ENCODE measurements at places on chromosomes 6 and 20.

GRCh38 chr20:58585753-58586540, 65.1 kb upstream of the STX16 start:
- DNase-seq, result no peak

- no peak for DNase-seq
Observed at GRCh38 chr6:124436803-124437202, 525.4 kb upstream of the RNF217 start.

- no peak for DNase-seq
Observed at GRCh38 chr6:4085332-4085700, 6.4 kb upstream of the FAM217A start.

GRCh38 chr6:6971369-6971768, 136.4 kb upstream of the RREB1 start:
- no peak for DNase-seq

DNA sequence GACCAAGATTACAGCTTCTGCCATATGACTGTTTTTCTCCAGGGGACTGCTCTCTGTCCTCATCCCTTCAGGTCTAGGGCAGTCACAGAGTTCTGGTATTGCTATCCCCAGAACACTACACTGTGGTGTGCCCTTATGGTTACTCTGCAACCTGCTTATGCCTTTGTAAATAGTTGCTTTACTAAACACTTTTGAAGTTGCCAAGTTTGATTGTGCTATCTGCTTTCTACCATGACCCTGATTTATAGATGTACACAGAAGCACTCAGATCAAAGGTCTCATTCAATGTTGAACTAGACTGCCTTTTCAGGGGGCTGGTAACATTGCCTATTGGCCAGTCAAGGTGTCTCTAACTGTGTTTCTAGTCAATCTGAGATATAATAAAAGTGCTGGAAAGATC, 794.7 kb downstream of the DHX35 start:
- DNase-seq, result no peak

DNA sequence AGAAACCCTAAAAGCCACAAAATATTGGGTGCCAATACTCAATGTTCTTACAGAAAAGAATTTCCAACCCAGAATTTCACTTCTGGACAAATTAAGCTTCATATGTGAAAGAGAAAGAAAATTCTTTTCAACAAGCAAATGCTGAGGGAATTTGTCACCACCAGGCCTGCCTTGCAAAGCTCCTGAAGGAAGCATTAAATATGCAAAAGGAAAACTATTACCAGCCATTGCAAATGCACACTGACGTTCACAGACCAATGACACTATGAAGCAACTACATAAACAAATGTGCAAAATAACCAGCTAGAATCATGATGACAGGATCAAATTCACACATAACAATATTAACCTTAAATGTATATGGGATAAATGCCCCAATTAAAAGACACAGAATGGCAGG, 187.9 kb upstream of the BTBD3 start:
- DNase-seq, result no peak

DNA sequence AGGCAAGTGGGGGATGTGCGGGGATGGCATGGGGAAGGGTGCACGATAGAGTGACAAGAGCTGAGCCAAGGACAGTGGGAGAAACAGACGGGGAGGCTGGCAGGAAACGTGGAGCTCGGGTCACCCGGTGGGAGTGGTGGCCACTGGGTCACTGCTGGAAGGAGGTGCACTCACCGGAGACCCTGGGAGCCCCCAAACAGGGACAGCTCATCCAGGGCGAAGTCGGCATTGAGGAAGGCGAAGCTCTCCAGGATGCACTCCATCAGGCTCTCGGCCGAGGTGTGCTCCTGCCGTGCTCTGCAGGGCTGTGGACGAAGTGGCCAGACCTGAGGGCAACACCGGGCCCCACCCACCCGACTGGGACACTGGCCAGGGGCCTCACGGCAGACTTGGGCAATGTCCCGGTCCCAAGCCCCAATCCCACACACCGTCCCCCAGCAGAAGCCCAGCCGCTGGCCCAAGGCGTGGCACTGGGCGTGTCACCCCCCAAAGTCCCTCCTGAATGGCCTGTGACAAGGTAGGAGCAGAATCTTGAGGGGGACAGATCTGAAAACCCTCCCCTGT, 87.3 kb downstream of the PTPN1 start:
- DNase-seq, result no peak

GRCh38 chr6:48057601-48058000, 53.4 kb downstream of the PTCHD4 start:
- no peak for DNase-seq

- DNase-seq, result no peak
Observed at GRCh38 chr20:62989201-62989601, 17.6 kb downstream of the BHLHE23 start.

DNA sequence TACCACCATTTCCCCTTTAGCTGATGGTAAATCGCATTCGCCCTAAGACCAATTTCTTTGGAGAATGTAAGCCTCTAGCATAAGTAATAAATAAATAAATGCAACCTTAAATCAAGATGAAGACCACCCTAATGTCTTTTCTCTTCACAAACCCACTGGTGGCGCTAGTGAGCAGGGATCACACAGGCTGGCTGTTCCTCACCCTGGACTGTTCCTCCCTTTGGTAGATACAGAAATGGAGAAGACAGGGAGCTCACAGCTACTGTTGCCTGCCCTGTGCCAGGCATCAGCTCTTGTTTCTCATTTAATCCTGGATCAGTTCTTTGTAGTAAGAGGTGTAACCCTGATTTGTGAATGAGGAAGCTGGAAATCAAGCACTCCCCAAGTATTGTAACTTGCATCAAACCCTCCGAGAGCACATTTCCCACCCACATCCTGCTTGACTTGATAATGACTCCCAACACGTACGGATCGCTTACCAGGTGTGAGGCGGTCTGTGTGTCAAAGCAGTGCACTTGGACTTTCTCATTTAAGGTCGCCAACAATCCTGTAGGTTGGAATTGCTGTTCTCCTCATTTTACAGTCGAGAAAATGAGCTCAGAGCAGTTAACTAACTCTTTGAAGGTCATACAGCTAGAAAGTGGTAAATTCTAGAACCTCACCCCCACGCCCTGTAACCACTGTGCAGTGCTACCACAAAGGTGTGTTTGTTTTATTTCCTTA, 236.1 kb downstream of the TSHZ2 start:
- no peak for DNase-seq

DNA sequence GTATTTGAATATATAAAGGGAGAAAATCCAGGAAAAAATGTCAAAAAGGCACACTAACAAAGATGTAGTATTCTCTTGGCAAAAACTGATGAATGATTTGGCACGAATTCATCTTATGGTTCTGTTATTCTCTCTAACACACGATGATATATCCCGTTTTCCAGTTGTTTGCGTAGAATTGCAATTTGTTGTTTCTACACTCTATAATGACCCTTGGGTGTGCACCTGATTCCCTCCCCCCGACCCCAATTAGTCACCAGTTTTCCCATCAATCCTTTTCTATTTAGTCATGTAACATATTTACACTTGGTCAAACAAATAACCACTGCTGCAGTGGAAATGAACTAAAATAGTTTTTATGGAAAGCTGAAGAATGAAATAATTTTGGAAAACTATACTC, 1.5 kb upstream of the ARID1B start:
- DNase-seq, result no peak

GRCh38 chr6:54018722-54019121, 92.5 kb upstream of the MLIP start:
- no peak for DNase-seq

- no peak for DNase-seq
Observed at GRCh38 chr6:96811670-96812069, 25.6 kb downstream of the GPR63 start.

GRCh38 chr6:139099984-139100383, 34.9 kb upstream of the HECA start:
- DNase-seq, result no peak
